ENCODE measurements at places on chromosomes 13 and 19.
A peak's percentile ranks its signal among the peaks of the same experiment; 100 is the strongest.

DNA sequence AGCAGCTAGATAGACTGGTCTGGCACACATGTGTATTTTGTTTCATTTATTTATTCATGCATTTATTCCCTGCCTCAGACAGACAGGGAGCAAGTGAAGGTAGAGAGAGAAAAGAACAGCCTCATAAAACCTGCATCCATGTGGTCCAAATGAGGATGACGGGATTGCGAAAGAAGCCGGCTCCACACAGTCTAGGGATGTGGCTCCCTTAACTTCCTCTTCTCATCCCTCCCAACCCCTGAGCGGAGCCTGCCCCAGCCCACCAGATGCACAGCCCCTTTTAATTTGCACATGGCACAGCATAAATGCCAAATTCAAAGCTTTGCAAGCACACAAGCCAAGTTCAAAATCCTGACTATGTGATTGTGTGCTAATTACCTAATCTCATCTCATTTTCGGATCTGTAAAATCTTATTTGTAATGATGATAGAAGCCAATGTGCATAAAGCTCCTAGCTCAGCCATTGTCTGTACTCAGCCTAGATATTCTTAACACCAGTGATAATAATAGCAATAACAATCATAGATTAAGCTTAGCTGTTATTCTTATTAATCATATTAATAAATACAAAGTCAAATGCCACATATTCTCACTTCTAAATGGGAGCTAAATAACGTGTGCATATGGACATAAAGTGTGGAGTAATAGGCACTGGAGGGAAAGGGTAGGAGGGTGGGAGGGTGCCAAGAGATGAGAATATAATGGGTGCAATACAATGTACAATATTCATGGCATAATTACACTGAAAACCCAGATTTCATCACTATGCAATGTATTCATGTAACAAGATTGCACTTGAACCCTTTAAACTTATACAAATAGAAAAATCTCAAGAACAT is 156.3 kb downstream of the DCT start:
- no peak for DNase-seq

DNA sequence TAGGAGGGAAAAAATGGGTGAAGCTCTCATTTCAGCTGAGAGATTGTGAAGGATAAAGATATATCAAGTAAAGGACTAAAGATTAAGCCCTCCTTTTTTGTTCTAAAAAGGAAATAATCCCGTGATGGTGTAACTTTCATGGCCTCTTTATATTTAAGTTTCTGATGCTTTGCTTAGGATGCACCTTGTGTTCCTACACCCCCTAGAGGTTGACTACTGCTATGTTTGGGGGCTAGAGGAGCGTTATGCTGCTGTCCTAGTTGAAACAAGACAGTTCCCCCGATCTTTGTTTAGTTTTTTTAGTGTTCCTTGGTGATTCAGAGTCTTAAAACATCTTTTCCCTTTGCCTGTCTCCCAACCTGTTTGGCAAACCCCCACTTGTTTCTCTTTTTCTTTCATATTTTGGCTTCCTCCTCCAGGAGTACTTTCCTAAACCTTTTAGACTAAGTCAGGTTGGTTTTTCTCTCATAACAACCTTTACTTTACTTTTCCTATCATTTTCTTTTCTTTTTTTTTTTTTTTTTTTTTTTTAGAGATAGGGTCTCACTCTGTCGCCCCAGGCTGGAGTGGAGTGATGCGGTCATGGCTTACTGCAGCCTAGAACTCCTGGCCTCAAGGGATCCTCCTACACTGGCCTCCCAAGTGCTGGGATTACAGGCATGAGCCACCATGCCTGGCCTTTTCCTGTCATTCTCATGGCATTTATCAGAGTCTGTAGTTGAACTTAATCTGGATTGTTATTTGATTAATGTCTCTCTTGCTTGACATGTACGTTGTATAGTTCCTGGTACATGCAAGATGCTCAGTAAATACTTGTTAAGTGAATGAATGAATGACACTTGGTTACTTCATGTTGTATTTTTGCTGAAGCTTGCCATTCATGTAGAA is 2.8 kb downstream of the UBA2 start:
- DNase-seq, result peak; percentile 54

DNA sequence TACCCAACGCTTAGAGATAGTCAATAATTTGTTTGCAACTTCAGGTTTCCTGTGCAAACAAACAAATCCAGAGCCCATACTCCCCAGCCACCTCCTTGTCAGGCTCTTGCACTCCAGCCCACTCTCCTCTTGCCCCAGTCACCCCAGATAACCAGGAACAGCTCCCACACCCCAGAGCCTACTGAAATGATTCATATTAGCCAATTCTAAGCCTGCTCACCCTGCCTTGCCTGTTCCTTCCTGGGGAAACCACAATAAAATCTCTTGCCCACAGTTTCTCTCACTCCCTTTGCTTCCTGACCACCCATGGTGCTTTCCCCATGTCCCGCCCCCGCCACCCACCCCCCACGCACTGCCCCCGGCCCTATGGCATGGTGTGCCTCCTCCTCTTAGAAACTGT is 3.8 kb upstream of the ACTL9 start:
- DNase-seq, result peak; percentile 38

GRCh38 chr19:7427944-7428343 is 60.9 kb downstream of the PEX11G start:
- no peak for DNase-seq

Measured in stimulated activated CD4-positive, alpha-beta T cell treated with anti-CD3 and anti-CD28 coated beads, Interleukin-4, amount 100 ng/mL, for 24 hours (primary cell).